Kidney glomerular epithelial cell (primary cell): ENCODE measurements at places on chromosomes 4 and X.

- DNase-seq, result no peak
Observed at GRCh38 chr4:107744532-107744931, 24.5 kb upstream of the PAPSS1 start.

- no peak for DNase-seq
Observed at GRCh38 chrX:129933700-129934099, 27.7 kb downstream of the UTP14A start.

DNA sequence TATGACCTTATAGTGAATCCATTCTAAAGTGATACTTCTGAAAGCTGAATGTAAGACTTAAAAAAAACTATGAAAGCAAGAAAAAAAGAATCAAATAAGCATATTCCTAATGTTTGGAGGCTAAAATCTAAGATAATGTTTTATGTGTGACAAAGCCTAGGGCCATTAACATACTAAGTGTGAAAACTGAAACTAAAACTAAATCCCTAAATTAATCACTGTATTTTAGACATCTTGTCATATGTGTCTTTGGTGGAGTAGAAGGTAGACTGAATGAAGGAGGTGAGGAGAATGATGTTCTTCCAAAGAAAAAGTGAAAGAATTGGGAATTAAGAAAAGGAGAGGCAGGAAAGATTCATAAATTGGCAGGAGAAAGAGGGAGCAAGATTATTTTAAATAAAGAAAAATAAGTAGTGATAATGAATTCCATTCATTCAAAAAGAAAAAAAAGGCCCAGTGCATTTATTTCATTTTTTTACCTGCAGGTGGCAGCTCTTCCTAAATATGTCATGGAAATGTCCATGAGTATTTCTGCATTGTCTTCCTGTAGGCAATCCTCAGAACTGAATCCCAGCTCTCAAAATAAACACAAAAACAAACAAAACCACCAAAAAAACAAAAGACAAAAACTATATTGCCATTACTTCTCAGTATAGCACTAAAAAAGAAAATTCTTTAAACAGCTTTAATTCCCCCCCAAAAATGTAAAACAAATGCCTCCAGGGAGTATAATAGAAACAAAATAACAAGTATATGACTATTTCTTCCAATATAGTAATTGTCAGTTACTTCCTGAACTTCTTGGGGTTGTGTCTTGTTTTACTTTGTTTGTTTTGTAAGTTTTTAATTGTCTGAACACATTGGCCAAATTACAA, 17.0 kb upstream of the AP1AR start:
- no peak for DNase-seq

DNA sequence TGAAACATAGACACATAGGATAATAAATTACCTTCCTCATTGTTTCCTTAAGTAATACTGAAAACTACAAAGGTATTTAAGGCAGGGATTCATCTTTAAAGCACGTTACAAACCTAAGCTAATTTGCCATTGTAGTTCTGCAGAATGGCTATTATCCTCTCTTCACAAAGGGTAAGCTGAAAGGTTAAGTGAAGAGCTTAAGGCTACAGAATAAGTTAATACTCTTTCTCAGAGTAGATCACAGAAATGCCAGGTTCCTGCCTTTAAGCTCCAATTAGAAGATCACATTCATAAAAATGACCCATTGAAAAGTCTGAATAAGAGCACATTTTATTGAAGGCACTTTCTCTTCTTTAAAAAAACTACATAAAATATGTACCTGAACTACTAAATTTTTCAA, 42.1 kb upstream of the PRDM5 start:
- no peak for DNase-seq

DNA sequence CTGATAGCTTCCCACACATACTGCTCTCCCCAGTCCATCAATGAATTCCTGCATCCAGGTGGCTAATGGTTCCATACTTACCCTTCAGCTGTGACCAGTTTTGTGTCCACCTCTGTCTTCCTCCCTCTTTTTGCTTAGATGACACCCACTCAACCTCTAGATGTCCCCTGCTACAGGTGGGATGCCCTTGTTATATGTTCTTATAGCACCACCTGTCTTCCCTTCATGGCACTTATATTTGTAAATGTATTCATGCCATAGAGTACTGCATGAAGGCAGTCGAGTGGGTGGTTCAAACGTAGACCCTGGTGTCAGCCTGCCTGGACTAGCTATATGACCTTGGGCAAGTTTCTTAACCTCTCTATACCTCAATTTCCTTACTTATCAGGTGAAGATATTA, 6.5 kb upstream of the USP46 start:
- no peak for DNase-seq

- DNase-seq, result no peak
Observed at GRCh38 chr4:70818173-70818855, 21.4 kb downstream of the GRSF1 start.

- no peak for DNase-seq
Observed at GRCh38 chr4:7383266-7383665, 51.5 kb downstream of the PSAPL1 start.
